ENCODE measurements at places on chromosomes 6 and 20. TPM values are rescaled to one million over a fixed set of nuclear protein-coding genes. Genes with fewer than 3 reads are reported as not detected.

GRCh38 chr6:4162370-4162769 is 27.0 kb upstream of the ECI2 start:
- no peak overlapping the region for H3K4me3 ChIP-seq
- H3K27me3 ChIP-seq: peaks cover 5% of the 10 kb centered on the region
- H3K4me1 ChIP-seq: peaks cover 4% of the 10 kb centered on the region
- no peak for DNase-seq

DNA sequence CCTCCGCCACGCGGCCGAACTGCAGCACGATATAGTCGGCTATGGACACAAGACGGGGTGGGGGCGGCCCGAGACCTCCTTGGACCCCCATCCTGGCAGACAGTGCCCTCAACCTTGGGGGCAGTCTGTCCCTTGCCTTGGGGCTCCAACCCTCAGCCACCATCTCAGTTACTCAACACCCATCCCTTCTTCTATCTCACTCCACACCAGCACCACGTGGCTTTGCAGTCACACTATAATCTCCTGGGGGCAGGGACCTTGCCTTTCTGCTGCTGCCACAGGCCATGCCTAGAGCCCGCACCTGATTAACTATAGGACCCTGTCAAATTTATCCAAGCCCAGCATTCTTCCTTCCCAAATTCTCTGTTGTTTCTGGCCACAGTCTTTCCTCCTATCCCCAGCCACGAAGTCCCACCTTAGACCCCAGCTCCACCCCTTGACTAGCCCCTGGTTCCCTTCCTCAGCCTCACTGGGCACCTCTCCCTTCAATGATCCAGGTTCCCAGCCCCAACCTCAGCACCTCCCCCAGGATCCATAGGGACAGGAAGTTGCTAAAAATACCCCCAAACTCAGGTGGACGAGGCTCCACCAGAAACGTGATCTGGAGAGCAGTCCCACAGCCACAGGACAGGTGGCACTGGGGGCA is 1.7 kb upstream of the TEAD3 start:
- no peaks in the 10 kb centered on the region for H3K36me3 ChIP-seq
- H3K27ac ChIP-seq: no peak overlapping the region
- H3K4me3 ChIP-seq: peak overlapping the region; percentile 66
- peaks cover 33% of the 10 kb centered on the region for H3K27me3 ChIP-seq

GRCh38 chr6:24802271-24803059 is 3.7 kb upstream of the ARMH2 start:
- peaks cover 2% of the 10 kb centered on the region for H3K4me1 ChIP-seq
- DNase-seq: no peak
- H3K4me3 ChIP-seq: no peak overlapping the region
- H3K36me3 ChIP-seq: peaks cover 53% of the 10 kb centered on the region
- H3K27ac ChIP-seq: peak overlapping the region; percentile 62

DNA sequence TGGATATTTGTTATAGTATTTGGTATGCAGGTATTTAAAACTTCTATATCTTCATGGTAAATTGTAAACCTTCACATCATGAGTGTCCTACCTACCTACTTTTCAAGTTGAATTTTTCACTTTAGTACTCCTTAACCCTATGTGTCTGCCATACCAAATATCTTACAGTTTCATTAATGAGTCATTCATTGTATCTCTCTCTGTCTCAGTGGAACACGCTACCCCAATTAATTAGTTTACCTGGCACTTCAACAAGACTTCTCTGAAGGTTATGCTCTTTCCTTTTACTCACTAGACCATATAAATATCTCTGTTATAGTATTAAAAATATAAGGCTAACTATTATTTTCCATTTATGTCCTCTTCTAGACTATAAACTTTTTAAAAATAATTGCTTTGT is 123.9 kb upstream of the GJE1 start:
- no peak overlapping the region for H3K4me3 ChIP-seq
- DNase-seq: no peak
- no peaks in the 10 kb centered on the region for H3K36me3 ChIP-seq

Gene ITPA
- 53.2 TPM for total RNA-seq

DNA sequence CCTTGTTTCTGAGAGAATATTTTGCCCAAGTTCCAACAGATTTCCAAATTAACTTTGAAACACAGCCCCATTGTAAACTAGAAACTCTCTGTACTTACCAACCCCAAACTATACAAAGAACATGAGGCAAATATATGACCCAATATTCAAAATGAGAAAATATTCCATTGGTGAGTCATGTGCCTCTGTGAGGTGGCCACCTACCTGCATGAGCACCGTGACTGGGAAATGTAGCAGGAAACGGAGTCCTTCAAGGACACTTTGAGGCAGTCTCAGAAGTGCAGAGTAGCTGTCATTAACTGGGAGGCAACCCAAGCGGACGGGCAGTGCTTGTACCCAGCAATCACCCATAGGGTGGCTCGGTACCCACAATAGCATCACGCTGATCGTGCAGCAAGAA is 335.5 kb upstream of the NOX3 start:
- H3K4me3 ChIP-seq: no peak overlapping the region
- H3K27me3 ChIP-seq: no peaks in the 10 kb centered on the region
- no peak for DNase-seq
- no peak overlapping the region for H3K27ac ChIP-seq

DNA sequence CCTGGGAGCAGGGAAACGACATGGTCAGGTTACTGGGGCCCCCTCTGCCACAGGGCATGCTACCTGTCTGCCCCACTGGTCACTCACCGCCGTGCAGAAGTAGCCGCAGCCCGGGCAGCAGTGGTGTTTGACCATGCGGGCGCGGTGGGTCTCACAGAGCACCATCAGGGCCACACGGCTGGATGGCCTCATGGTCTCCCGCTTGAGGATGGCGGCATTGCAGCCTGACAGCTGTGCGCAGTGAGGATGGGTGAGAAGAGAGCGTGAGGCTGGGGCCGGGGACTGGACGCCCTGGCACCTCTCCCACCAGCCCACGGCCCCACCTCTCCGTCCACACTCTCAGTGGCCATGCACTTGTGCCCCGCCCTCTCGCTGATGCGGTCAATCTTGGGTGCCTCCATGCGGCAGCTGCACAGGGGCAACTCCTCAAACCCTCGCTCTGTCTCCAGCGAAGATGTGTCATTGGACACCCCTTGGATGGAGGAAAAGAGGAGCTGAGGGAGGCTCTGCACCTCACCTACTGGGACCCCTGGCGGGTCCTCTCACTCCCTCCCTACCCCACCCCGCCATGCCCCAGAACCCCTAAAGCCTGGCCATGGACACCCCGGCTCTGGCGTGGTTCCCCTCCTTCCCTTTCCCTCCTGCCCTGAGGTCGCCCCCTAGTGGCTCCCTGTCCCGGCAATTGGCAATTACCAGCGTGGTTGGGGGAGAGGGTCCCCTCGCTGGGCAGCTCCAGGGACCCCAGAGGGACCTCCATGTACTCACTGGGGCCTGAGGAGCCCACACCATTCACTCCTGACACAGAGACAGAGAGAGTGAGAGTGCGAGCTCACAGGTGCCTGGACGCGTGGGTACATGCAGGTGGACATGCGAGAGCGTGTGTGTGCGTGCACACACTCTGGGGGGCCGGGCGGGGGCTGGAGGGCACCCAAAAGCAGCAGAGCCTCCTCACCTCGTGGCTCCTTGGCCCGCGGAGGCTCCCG is 8.9 kb downstream of the EHMT2 start:
- no peaks in the 10 kb centered on the region for H3K27me3 ChIP-seq
- peak; percentile 62 for DNase-seq
- H3K27ac ChIP-seq: no peak overlapping the region
- peaks cover 50% of the 10 kb centered on the region for H3K36me3 ChIP-seq
- peaks cover 13% of the 10 kb centered on the region for H3K4me1 ChIP-seq
- no peak overlapping the region for H3K4me3 ChIP-seq

DNA sequence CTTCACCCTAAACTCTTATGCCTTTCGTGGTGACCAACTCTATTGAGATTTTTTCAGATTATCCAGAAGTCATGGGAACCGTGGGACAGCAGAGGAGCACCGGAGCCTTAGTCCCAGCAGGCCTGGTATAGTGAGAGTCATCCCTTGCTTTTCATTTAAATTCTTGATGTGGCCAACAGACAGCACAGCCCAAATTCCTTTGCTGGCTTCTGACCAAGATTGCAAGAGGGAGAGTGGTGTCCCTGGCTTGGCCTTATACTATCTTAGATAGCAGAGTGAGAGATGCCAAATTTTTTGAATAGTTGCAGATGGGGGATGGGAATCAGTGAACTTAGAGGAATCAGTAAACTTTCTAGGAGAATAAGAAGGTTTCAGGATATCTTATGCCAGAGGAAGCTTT is 7.8 kb downstream of the STX11 start:
- no peak overlapping the region for H3K4me3 ChIP-seq
- H3K4me1 ChIP-seq: peaks cover 28% of the 10 kb centered on the region
- H3K27ac ChIP-seq: no peak overlapping the region
- DNase-seq: no peak

DNA sequence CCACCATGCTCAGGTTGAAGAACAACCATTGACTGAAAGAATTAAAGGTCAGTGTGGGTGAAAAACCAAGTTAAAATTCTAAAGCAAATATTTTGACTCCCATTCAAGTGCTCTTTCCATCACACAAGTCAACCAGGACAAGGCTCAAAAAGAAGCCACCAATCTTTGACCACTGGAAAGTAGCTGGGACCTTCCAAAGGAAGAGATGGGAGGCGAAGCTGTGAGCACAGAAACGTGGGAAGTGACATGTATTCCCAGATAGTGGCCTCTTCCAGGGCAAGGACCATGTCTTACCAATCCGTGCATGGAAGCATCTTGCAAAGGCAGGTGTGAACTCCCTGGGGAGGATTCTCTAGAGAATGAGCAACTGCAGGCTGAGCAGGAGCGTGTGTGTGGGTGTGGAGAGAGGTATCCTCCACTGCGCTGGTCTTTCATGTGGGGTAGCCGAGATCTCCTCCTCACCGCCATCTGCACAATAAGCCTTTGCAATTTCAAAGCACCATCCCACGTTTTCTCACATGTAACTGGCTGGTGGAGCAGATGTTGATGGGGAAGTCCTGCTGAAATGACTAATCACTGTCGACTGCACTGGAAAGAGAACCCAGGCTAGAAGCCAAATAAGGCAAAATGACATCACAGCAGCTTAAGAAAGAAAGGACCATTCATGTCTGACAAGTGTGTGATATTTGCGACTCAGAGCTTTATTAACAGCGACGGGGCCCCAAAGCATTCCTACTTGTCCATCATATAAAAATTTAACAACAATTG is 189.4 kb upstream of the RREB1 start:
- H3K27me3 ChIP-seq: peaks cover 3% of the 10 kb centered on the region
- H3K27ac ChIP-seq: no peak overlapping the region
- H3K4me3 ChIP-seq: no peak overlapping the region
- H3K4me1 ChIP-seq: peaks cover 18% of the 10 kb centered on the region

GRCh38 chr20:25302596-25302995 is 54.7 kb downstream of the PYGB start:
- no peaks in the 10 kb centered on the region for H3K27me3 ChIP-seq
- peaks cover 3% of the 10 kb centered on the region for H3K36me3 ChIP-seq
- DNase-seq: no peak
- no peak overlapping the region for H3K27ac ChIP-seq

DNA sequence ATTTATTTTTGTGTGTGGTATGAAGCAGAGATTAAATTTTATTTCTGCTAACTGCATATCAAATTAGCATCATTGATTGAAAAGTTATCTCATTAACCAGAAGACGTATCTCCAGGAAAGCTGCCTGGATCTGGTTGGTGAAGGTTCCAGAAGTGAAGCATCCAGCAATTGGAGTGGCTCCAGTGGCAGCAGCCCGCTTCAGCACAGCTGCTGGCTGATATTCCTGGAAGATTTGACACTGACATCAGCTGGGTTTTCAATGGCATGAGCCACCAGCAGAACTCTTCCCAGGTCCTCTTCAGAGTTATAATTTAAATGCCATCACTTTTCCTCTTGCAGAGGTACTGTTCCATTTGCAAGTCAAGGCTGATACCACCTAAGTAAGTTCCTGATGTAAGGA is 363.5 kb downstream of the BCKDHB start:
- no peak for DNase-seq
- no peak overlapping the region for H3K27ac ChIP-seq
- no peak overlapping the region for H3K4me3 ChIP-seq
- no peaks in the 10 kb centered on the region for H3K4me1 ChIP-seq
- no peaks in the 10 kb centered on the region for H3K27me3 ChIP-seq
- H3K36me3 ChIP-seq: no peaks in the 10 kb centered on the region

DNA sequence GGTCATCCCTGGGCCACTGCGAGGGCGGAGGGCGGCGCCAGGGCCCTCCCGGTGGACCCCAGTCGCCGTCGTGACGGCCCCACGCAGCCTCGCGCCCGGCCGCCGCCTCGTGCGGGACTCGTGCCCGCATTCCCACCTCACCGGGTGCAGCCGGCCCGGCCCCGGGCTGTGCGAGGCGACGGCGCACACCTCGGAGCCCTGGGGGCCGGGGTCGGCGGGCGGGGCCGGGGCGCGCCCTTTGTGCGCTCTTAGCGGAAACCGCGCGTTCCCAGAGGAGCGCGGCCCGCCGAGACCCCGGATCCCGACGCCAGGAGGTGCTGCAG is 5.5 kb upstream of the DLL1 start:
- peaks cover under 1% of the 10 kb centered on the region for H3K36me3 ChIP-seq
- no peak overlapping the region for H3K27ac ChIP-seq
- no peak for DNase-seq
- peaks cover 48% of the 10 kb centered on the region for H3K4me1 ChIP-seq
- peaks cover 77% of the 10 kb centered on the region for H3K27me3 ChIP-seq

Gene MYCT1
- total RNA-seq: not detected

Gene XKR7
- 0.03 TPM for total RNA-seq

Gene GPR6
- total RNA-seq: not detected

DNA sequence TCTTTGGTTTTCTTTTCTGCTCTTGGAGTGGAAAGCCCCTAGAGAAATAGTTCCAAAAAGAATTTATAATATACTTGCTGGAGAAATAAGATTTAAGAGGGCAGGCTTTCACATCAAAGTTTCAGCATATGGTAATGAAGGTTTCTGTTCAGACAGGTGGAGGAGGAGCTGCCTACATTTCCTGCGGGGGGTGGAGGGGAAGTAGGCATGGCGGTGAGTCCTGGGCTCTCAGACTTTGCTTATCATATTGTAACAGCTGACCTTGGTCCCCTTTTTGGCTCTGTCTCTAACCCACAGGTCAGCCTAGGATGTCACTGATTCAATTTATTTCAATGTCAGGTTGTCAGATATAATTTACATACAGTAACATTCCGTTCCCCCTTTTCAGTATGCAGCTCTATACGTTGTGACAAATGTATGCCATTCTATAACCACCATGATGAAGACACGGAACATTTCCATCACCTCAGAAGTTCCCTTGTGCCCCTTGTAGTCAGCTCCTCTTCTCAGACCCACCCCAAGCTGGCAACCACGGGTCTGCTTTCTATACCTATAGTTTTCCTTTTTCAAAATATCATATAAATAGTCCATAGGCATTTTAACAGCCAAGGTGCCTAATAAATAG is 77.6 kb upstream of the GGTLC1 start:
- peaks cover under 1% of the 10 kb centered on the region for H3K27me3 ChIP-seq
- peak overlapping the region; percentile 23 for H3K27ac ChIP-seq
- no peak overlapping the region for H3K4me3 ChIP-seq
- peaks cover 11% of the 10 kb centered on the region for H3K4me1 ChIP-seq
- H3K36me3 ChIP-seq: peaks cover 6% of the 10 kb centered on the region
